ENCODE measurements at places on chromosomes 7 and 10.
A peak's percentile ranks its signal among the peaks of the same experiment; 100 is the strongest.

GRCh38 chr7:2792235-2792634 lies 51.9 kb downstream of the GNA12 start:
- DNase-seq, result no peak

DNA sequence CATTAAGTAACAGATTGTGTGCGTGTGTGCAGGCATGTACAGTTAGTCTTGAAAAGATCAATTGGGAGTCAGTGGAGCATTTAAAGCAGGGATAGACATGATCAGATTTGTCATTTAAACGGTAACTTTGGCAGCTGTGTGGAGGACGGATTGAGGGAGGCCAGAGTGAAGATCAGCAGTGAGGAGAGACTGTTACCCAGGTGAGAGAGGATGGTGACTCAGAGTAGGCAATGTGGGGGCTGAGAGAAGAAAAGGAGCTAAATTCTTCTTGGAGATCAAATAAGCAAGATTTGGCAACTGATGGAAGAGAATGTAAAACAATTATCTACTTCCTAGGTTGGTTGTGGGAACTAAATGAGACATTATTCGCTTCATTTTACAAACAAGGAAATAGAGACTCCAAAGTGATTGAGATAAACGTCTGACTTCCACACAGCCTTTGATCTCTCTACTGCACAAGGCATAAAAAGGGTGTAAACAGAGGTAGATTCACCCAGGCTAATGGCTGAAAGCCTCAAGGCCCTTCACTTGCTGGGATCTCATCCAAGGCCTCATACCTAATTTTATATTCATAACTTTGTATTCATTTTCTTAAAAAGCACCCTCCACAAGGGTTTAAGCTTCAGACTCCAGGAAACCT lies 665.1 kb upstream of the GALNT17 start:
- DNase-seq, result no peak

DNA sequence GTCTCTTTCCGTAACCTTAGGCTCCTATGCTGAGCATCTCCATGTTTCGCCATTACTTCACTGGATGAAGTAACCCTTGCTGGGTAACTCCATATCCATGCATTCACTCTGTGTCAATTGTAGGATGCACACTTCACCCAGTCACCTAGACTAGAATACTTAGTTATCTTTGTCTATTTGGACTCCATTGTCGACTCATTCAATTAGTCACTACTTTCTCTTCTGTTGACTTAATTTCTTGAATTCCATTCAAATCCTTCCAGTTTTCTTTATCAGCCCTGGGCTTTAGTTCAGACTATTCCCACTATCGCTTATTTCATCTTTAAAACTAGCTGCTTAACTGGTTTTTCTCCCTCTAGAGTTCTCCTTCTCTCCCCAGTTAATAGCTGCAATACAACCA lies 111.3 kb upstream of the TNS3 start:
- no peak for DNase-seq

DNA sequence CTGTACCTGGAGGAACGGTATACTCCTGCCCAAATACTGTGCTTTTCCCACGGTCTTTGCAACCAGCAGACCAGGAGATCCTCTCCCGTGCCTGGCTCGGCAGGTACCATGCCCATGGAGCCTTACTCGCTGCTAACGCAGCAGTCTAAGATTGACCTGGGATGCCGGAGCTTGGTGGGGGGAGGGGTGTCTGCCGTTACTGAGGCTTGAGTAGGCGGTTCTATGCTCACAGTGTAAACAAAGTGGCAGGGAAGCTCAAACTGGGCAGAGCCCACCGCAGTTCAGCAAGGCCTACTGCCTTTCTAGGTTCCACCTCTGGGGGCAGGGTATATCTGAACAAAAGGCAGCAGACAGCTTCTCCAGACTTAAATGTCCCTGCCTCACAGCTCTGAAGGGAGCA lies 22.7 kb downstream of the VPS41 start:
- no peak for DNase-seq

- DNase-seq, result no peak
These were observed 29.1 kb downstream of the EPC1 start for GRCh38 chr10:32317795-32318357.

DNA sequence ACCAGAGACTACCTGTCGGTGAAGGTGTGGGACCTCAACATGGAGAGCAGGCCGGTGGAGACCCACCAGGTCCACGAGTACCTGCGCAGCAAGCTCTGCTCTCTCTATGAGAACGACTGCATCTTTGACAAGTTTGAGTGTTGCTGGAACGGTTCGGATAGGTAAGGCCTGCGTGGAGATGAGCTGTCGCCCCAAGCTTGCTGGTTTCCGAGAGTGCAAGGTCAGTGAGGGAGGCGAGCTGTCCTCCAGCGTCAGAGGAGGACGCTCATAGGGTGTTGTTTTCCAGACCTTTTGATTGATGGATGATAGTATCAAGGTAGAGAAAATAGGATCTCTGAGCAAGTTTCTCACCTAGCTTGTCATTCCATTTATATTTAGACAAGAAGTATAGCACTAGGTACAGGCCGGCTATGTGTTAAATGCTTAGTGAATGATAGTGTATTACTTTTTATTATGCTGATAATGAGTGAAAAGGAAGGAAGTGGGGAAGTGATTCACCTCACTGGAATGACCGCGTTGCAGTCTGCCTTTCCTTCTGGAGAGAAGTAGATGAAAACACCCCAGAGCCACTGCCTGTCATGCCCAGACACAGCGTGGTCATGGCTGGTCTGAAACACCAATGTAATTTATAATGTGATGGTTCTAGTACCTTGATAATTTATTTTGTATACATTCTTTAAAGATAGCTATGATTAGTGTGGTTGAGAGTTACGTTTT lies 33.9 kb downstream of the BNIP3 start:
- DNase-seq, result no peak

DNA sequence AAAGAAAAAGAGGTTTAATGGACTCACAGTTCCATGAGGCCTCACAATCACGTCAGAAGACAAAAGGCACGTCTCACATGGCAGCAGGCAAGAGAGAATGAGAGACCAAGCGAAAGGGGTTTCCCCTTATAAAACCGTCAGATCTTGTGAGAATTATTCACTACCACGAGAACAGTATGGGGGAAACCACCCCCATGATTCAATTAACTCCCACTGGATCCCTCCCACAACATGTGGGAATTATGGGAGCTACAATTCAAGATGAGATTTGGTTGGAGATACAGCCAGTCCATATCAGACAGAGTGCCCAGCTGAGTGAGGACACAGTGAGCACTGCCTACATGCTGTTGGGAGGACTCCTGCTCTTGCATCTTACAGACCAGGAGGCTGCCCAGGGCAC lies 148.4 kb downstream of the TEX36 start:
- DNase-seq, result no peak

- no peak for DNase-seq
These were observed 1004.2 kb downstream of the GRID1 start for GRCh38 chr10:85362401-85362800.

DNA sequence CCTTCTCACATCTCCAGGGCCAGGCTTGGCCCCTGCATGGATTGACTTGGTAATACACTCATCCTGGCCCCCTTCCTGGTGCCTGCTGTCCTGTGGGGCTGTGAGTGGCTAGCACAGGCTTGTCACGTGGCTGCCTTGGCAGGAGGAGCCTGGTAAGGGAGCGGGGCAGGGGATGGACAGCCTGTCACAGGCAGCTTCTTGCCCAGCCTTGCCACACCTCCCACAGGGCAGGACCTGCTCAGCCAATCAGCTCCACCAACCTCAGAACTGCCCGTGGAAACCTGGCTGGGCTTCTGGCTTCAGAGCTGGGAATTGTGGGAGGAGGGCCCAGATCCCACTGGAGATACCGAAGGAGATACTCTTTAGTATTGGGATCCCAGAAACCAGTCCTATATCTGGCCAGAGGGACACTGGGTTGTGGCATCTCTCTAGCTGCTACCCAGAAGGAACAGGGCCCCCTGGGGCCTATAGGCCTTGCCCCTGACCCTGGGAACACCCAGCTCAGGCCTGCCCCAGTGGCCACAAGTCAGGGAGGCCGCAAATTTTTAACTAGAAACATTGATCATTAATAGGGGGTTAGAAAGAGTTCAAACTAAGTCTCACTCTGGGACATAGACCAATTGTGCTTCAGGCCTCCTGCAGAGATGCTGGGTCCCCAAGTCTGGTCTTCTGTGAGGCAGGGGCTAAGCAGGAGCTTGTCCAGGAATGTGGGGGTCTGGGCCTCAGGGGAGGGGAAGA lies at the start of gene HOGA1:
Gene HOGA1 (plus strand): TSS at position 330 of the 738 bp plus-strand sequence. CDS start 315 bp downstream, at position 645.
- peak; percentile 55 for DNase-seq

DNA sequence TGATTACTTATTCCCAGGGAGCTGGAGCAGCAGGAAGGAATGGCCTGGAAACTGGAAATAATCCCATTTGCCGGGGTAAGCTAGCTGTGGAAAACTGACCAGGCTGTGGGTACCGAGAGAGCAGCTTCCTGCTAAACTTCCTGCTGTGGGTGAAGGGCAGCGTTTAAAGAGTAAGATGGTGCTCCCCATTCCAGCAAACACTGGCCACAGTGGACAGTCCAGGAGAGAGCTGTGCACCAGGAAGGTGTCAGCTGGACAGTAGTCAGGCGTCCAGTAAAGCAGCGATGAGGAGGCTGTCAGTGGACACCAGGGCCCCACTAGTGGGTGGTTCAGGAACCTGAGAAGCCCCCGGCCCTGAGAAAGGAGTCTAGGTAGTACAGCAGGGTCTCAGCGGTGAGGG lies 55.4 kb downstream of the TBXAS1 start:
- DNase-seq, result no peak

DNA sequence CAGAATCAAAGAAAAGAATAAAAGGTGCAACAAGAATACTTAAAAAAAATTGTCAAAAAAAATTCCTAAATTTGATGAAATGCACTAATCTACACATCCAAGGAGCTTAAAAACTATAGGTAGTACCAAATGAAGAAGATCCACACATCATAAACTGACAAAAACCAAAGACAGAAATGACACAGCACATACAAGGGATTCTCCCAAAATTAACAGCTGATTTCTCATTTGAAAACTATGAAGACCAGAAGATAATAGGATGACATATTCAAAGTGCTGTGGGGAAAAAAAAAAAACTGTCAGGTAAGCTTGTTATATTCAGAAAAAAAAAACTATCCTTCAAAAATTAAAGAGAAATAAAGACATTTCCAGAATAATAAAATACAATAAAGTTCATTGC lies 618.2 kb downstream of the TNS3 start:
- no peak for DNase-seq

- no peak for DNase-seq
These were observed 46.8 kb downstream of the PRKAR2B start for GRCh38 chr7:107091306-107091705.

DNA sequence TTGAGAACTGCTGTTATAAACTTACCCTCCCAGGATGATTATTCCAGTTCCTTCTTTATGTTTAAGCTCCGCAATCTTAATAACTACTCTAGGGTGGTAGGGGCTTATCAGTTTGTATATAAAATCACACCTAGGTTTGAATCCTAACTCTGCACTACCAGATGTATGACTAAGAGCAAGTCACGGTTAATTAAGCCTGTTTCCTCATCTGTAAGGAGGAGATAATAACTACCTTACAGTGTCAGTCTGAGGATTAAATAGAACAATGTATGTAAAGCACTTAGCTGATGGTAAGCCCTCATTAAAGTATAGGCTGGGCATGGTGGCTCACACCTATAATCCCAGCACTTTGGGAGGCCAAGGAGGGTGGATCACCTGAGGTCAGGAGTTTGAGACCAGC lies 9.2 kb downstream of the DNA2 start:
- peak; percentile 33 for DNase-seq

DNA sequence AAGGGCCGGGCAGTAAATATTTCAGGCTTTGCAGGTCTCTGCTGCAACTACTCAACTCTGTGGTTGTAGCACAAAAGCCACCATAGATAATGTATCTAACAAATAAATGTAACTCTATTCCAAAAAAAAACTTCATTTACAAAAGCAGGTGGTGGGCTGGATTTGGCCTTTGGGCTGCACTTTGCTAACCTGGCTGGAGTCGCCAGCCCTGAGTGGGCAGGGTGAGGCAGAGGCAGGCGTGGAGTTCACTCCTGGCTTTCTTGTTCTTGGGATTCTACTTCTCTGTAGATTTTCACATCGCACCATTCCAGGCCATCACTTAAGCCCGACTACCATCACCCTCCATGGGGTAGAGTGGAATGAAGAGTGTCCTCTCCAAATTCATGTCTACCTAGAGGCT lies 367.6 kb upstream of the MGMT start:
- DNase-seq, result no peak

GRCh38 chr10:52984169-52984568 lies 211.6 kb upstream of the MBL2 start:
- no peak for DNase-seq

- no peak for DNase-seq
These were observed 41.0 kb upstream of the TSPAN12 start for GRCh38 chr7:120898715-120899499.

- DNase-seq, result peak; percentile 17
These were observed 7.3 kb downstream of the ZMIZ2 start for GRCh38 chr7:44755698-44756627.

DNA sequence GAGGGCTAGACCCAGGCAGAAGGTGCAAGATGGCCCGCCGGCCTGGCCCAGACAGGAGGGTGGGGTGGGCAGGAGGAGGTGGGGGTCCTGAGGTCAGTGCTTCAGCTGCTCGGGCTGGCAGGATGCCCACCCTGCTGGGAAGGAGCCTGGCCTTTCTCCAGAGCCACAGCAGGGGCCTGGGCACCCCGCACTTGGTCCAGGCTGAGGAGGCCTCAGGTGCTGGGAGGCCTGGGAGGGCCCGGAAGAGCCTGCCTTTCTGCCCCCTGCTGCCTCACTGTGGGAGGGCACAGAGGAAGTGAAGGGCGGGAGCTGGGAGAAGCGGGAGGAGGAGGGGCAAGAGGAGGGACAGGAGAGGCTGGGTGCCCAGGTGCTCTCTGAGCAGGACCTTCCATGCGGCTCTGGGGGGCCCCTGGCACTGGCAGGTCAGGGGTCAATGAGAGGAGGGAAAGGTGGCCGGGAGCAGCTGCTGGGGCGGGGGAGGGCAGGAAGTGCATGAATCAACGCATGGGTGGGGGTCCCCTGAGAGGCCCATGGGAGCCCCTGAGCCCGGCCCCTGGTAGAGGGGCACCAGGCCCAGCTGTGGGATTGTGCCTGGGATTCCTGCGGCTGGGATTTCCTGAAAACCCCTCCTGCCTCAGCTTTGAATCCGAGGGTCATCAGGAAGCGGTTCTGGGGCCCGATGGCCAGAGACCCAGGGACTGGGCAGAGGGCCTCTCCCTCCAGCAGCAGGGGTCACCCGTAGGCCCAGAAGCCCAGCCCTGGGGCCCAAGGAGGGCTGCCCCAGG lies 49.9 kb downstream of the PWWP2B start:
- DNase-seq, result peak; percentile 49

GRCh38 chr7:70063927-70064326 lies 465.7 kb downstream of the AUTS2 start:
- DNase-seq, result no peak

DNA sequence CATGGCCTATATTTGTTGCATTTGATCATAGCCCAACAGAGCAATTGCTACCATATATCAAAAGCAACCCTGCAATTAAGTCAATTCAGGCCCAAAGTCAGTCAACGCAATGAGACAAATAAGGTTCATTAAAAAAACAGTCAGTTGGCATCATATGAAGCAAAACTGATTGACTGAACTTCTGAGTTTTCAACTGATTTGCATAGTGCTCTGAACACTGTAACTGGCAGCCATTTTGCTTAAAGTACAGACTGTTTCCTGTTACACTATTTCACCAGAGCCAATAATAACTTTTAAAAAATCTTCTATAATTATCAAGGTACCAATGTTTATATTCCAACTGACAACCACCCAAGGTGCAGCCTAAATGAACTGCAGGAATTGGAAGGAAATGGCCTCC lies 68.4 kb upstream of the RAPGEF5 start:
- DNase-seq, result no peak

- no peak for DNase-seq
These were observed 50.3 kb upstream of the MACC1 start for GRCh38 chr7:20267482-20267881.
